Upper lobe of right lung (tissue), 1 donor: ENCODE measurements at places on chromosomes 12 and 14. TPM values are rescaled to one million over a fixed set of nuclear protein-coding genes. Genes with fewer than 3 reads are reported as not detected.

The SLC25A47 gene
- total RNA-seq = not detected

- no peak for DNase-seq
Observed at GRCh38 chr12:70468741-70469140, 102.7 kb downstream of the KCNMB4 start.

- DNase-seq = no peak
Observed at GRCh38 chr12:100851637-100852036, 57.1 kb downstream of the ANO4 start.

GRCh38 chr14:37124614-37125013 is 47.8 kb downstream of the SLC25A21 start:
- no peak for DNase-seq

DNA sequence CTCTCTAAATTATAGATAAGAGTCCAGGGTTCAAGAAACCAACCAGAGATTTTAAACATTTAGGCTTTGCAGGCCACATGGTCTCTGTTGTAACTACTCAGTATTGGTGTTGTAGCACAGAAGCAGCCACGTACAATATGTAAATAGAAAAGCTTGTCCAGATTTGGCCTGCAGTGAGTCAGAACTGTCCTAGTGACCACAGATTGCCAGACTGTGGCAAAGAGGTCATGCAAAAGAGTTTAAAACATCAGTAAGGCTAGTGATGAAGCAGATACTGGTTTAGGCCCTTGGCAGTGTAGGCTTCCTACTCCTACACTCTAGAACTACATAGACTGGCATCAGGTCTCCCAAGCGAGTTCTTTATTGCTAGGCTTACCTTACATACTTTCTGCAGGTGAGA is 117.6 kb upstream of the GARIN6 start:
- no peak for DNase-seq
